T-helper 17 cell (primary cell): ENCODE measurements at places on chromosomes 12 and 14.

DNA sequence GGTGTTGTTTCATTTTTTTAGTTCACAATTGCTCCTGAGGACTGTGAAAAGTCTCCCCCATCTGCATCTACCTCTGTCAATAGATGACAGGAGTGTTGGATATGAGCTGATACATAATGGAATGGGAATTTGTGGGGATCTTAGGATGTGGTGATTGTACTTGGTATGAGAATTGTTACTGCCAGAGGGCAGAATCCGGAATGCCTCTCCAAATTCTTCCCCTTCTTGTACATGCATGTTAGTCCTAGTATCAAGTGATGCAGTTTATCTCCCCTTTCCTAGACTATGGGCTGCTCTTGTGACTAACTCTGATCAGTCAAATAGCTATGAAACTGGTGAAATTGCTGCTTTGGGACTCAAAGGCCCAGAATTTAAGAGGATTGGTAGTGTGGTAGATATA lies 24.8 kb upstream of the NOVA1 start:
- no peak for DNase-seq

- DNase-seq: no peak
Measured at GRCh38 chr12:130251236-130251780, 86.4 kb upstream of the PIWIL1 start.

DNA sequence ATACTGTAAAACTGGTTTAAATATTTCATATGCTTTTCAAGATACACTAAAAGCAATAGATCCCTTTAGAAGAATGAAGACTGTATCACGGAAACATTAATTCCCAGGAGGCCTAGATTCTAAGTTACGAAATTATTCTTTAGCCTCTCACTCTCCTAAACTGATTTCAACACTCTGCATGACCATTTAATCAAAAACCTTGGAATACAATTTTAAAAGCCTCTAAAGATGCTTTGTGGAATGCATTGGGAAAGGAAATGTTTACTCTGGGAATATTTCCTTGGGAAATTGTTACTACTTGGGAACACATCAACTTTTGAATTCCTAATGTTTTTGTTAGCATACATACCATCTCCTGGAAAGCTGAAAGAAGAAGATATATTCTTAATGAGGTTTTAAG lies 255.7 kb upstream of the FAR2 start:
- no peak for DNase-seq

- DNase-seq: no peak
Measured at GRCh38 chr12:109033239-109034196, 12.7 kb upstream of the SVOP start.

- DNase-seq: no peak
Measured at GRCh38 chr14:94400422-94400841, 12.0 kb upstream of the SERPINA1 start.

DNA sequence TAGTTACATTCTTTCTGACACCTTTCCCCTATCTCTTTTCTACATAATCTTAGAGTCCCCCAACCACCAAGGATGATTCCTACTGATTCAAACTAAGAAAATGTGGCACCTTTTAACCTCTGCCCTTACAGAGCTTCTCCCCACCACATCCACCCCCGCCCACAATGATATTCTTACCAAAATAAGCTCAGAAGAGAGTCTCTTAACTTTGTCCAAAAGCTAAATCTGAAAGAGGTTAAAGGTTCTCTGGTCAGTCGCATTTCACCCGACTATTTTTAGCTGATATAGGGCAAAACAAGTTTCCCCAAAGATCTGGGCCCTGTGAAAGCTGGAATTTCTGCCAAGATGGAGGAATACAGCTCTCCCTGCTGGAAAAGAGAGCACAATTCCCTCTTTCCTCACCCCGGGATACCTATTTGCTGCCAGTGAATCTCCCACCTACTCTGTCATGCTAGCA lies 128.6 kb downstream of the ZFP36L1 start:
- DNase-seq: no peak

- no peak for DNase-seq
Measured at GRCh38 chr14:75025082-75025481, 22.4 kb downstream of the EIF2B2 start.

DNA sequence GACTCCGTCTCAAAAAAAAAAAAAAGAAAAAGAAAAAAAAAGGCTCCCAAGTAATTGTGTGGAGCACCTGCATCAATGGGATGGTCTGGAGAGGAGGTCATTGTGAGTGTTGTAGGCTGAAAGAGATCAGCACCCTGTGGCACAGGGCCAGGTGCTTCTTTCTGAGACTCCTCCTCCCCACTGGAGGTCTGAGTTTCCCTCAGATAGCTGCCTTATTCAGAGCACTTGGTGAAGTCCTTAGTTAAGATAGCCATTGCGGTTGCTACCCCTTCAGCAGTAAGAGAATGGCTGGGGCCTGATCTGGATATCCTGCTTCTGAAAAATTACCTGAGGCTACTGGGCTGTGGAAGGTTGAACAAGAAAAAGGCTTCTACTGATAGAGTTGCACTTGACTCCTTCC lies 69.8 kb downstream of the ANO6 start:
- no peak for DNase-seq

- DNase-seq: no peak
Measured at GRCh38 chr12:57134949-57135348, 6.7 kb downstream of the LRP1 start.

- DNase-seq: no peak
Measured at GRCh38 chr14:99250636-99251208, 21.3 kb downstream of the BCL11B start.

GRCh38 chr12:75833268-75833667 lies 198.3 kb downstream of the PHLDA1 start:
- no peak for DNase-seq

GRCh38 chr12:6541371-6542165 lies 7.3 kb downstream of the GAPDH start:
- DNase-seq: no peak

- DNase-seq: no peak
Measured at GRCh38 chr12:74647256-74647655, 109.6 kb downstream of the ATXN7L3B start.

GRCh38 chr12:94615260-94616181 lies 34.8 kb downstream of the TMCC3 start:
- no peak for DNase-seq

DNA sequence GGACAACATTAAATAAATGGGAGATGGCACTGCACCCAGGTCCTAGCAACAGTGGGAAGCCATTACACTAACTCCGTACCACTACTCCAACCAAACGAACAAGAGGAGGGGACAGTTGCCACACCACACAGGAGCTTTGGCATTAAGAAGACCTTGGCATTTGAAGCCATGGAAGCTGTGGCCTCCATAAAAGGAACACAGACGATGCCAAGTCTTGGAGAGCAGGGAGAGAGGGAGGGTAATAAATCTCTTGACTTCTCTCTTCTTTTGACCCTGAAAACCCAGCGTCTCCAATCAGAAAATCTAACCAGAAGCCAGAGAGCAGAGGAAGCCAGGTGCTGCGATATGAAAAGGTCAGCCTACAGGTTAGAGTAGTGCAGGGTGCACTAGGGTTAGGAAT lies 338.8 kb upstream of the TMEM132C start:
- no peak for DNase-seq

DNA sequence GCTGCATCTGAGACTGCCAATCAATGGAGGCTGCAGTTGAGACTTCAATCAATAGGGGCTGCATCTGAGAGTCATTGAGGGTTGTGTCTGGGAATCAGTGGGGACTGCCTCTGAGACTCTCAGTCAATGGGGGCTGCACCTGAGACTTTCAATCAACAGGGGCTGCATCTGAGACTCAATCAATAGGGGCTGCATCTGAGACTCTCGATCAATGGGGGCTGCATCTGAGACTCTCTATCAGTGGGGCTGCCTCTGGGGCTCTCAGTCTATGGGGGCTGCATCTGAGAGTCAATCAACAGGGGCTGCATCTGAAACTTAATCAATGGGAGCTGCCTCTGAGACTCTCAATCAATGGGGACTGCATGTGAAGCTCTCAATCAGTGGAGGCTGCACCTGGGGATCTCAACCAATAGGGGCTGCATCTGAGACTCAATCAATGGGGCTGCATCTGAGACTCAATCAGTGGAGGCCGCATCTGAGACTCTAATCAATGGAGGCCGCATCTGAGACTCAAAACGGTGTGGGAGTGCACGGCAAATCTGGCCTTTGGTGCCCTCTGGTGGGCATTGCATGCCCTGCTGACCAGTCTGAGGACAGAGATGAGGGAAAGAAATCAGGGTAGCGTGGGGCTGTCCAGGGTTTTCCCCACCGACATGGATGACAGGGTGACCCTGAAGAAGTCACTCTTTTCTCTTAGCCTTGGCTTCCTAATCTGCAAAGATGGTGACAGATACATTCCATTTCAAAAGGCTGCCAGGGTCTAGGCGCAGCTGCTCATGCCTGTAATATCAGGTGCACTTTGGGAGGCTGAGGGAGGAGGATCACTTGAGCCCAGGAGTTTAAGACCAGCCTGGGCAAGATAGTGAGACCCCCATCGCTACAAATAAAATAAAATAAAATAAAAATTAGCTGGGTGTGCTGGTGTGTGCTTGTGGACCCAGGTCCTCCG lies 41.3 kb upstream of the EIF5 start:
- DNase-seq: peak; percentile 53
